Activated T-helper 1 cell treated with anti-CD3 and anti-CD28 coated beads, Interleukin-12 subunit alpha, Interleukin-12 subunit beta, Interleukin-2, Interleukin-4 antibody, amounts not matched to agents 30 ng/mL and 10 ng/mL and 1 ng/mL, durations not matched to agents 14 hours and 24 hours and 36 hours (primary cell): ENCODE measurements at places on chromosomes 3 and 15. TPM values are rescaled to one million over a fixed set of nuclear protein-coding genes. Genes with fewer than 3 reads are reported as not detected.

Gene NPAP1
- total RNA-seq: not detected in 2 replicates

Gene TF
- total RNA-seq: 0.02 TPM in 1 of 2 replicates, not detected in the other

Gene P2RY12
- not detected in 2 replicates for total RNA-seq

Gene C3orf70
- total RNA-seq: 0.10 TPM in 2 replicates

Gene PRKCI
- 23.0 and 24.2 TPM in 2 replicates for total RNA-seq

DNA sequence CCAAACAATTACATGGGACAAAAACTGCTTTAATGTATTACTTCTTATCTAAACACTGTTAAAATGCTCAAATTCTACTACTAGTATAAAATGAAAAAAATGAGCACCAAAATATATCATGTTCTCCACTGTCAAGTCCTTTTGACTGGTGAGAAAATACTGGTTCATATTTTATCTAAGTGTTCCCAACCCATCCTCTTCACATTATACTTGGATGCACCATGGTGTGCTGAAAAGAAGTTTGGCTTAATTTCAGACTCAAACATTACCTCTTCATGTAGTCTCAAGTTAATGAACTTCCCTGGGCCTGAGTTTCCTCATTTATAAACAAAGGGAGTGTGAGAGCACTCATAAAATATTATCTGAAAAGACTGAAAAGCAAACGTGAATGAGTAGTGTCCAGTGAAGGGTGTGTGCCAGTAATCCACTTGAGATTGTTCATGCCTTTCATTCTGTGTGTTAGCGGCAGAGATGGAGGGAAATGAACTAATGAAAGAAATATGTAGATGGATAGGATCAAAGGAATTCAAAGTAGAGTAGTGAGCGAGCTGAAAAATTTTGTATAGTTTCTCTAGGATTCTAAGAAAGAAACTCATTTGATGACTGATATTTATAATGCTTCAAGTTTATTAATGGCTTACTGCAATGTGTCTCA lies 263.2 kb downstream of the NLGN1 start:
- H3K4me1 ChIP-seq: no peaks in the 10 kb centered on the region
- H3K4me3 ChIP-seq: no peak overlapping the region
- no peaks in the 10 kb centered on the region for H3K36me3 ChIP-seq
- no peak for DNase-seq
- H3K27me3 ChIP-seq: no peaks in the 10 kb centered on the region
- H3K27ac ChIP-seq: no peak overlapping the region

- no peaks in the 10 kb centered on the region for H3K4me1 ChIP-seq
- H3K36me3 ChIP-seq: no peaks in the 10 kb centered on the region
- H3K4me3 ChIP-seq: no peak overlapping the region
- no peak overlapping the region for H3K27ac ChIP-seq
- DNase-seq: no peak
- peaks cover 22% of the 10 kb centered on the region for H3K27me3 ChIP-seq
Measured at GRCh38 chr3:156492801-156493261, 62.1 kb downstream of the SSR3 start.

- no peak overlapping the region for H3K27ac ChIP-seq
- H3K36me3 ChIP-seq: peaks cover 2% of the 10 kb centered on the region
- no peak for DNase-seq
- peaks cover 3% of the 10 kb centered on the region for H3K27me3 ChIP-seq
- H3K4me3 ChIP-seq: no peak overlapping the region
Measured at GRCh38 chr3:112811917-112812660, 34.6 kb downstream of the CD200R1L start.

GRCh38 chr3:22981166-22981565 lies 222.0 kb upstream of the UBE2E2 start:
- H3K4me3 ChIP-seq: no peak overlapping the region
- no peaks in the 10 kb centered on the region for H3K4me1 ChIP-seq
- no peak for DNase-seq

DNA sequence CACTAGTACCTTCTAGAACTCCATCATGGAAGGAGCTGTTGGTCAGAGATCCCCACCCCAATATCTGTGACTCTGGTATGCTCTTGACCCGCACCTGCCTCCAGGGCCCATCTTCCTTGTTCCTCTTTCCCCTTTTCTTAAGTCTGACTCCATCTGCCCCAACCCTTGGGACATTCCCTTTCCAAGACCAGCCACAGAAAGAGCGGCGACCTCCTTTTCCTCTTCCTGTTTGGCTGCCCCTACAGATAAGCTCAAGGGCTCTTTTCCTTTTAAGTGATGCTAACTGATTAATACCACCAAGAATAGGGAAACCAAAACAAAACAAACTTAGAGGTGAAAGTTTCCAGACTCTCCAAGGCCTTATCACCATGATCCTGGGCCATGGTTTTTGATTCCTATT lies 21.9 kb upstream of the ATP8B4 start:
- no peak for DNase-seq
- H3K36me3 ChIP-seq: peaks cover 38% of the 10 kb centered on the region
- peaks cover 75% of the 10 kb centered on the region for H3K4me1 ChIP-seq
- no peak overlapping the region for H3K4me3 ChIP-seq
- peak overlapping the region; percentile 15 for H3K27ac ChIP-seq

DNA sequence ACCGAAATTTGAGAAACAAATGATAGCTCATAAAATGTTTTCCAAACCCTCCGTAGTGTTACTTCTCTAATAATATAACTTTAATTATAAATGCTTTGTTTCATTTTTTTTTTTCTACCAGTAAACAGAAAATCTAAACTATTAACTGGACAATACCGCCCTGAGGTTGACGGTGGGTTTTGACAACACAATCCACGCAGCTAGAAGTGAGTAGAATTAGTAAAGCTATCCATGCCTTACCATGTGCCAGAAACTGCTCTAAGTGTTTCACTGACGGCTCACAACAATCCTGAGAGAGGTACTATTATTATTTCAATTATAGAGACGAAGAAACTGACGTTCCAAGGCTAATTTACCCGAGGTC lies 410 bp downstream of the NDUFAF1 start:
- H3K27ac ChIP-seq: peak overlapping the region; percentile 87
- H3K36me3 ChIP-seq: no peaks in the 10 kb centered on the region
- H3K4me3 ChIP-seq: peak overlapping the region; percentile 89
- no peak for DNase-seq

- H3K4me1 ChIP-seq: no peaks in the 10 kb centered on the region
- peaks cover 2% of the 10 kb centered on the region for H3K36me3 ChIP-seq
- DNase-seq: no peak
Measured at GRCh38 chr3:153657461-153657860, 463.7 kb upstream of the ARHGEF26 start.

DNA sequence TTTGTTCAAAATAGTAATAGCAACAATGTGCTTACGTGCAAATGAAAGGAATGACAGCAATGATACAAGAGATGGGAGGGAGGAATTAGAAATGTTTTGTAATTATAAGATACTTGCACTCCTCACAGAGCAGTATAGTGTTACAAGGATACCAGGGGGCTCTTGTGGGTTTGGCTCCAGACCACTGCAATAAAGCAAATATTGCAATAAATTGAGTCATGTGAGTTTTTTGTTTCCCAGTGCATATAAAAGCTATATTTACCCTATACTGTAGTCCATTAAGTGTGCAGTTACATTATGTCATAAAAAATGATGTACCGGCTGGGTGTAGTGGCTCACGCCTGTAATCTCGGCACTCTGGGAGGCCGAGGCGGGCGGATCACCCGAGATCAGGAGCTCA lies 864.3 kb downstream of the NSUN3 start:
- H3K4me1 ChIP-seq: no peaks in the 10 kb centered on the region

DNA sequence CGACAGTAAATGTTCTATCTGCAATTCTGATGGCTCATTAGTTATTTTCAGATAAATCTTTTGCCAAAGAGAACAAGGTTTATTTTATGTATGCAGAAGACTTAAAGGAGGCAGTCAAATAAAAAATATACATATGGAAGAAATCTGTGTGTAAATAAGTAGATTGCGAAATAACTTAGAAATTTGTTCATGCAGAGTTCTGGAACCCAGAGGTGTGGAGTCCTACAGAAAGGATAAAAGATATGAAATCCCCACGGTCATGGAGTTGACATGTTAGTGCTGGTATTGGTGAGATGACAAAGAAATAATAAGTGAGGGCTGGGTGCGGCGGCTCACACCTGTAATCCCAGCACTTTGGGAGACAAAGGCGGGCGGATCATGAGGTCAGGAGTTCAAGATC lies 111.2 kb upstream of the CFAP20DC start:
- no peaks in the 10 kb centered on the region for H3K4me1 ChIP-seq
- no peaks in the 10 kb centered on the region for H3K36me3 ChIP-seq
- no peak overlapping the region for H3K27ac ChIP-seq
- no peak overlapping the region for H3K4me3 ChIP-seq

GRCh38 chr3:49170744-49171118 lies 667 bp upstream of the KLHDC8B start:
- H3K36me3 ChIP-seq: peaks cover 2% of the 10 kb centered on the region
- H3K4me1 ChIP-seq: peaks cover 6% of the 10 kb centered on the region
- H3K4me3 ChIP-seq: peak overlapping the region; percentile 88

DNA sequence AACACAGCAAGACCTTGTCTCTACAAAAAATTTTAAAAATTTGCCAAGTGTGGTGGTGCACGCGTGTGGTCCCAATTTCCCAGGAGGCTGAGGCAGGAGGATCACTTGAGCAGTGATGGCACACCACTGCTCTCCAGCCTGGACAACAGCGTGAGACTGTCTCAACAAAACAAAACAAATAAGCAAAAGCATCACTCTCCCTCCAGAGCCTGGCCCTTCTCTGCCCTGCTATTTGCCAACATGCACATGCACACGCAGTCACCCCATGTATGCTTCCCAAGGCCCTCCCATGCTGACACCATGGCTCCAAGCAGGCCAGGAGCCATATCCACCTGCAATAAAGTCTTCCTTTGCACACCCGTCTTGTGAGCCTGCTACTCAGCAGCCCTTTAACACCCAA lies 2.1 kb downstream of the KIF9 start:
- H3K36me3 ChIP-seq: peaks cover 4% of the 10 kb centered on the region
- no peak overlapping the region for H3K4me3 ChIP-seq
- H3K4me1 ChIP-seq: peaks cover 40% of the 10 kb centered on the region
- no peak for DNase-seq

DNA sequence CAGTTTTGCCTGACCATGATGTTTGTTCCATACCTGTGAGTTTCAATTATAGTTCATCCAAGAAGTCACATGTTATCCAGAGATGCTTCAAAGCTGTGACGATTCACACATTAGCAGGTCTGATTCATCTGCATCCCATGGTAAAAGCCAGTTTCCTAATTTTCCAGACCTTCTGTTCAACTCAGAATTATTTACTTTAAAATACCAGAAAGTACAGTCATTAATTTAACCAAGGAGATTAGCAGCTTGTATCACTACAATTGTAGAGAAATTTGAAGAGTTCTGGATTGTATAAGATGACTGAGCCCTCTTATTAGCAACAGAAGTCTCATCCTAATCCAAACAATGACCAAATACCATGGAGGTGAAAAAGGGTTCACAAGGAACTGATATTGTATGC lies 76.1 kb upstream of the THBS1 start:
- peaks cover 4% of the 10 kb centered on the region for H3K27me3 ChIP-seq
- H3K4me1 ChIP-seq: peaks cover 4% of the 10 kb centered on the region
- no peak overlapping the region for H3K4me3 ChIP-seq

DNA sequence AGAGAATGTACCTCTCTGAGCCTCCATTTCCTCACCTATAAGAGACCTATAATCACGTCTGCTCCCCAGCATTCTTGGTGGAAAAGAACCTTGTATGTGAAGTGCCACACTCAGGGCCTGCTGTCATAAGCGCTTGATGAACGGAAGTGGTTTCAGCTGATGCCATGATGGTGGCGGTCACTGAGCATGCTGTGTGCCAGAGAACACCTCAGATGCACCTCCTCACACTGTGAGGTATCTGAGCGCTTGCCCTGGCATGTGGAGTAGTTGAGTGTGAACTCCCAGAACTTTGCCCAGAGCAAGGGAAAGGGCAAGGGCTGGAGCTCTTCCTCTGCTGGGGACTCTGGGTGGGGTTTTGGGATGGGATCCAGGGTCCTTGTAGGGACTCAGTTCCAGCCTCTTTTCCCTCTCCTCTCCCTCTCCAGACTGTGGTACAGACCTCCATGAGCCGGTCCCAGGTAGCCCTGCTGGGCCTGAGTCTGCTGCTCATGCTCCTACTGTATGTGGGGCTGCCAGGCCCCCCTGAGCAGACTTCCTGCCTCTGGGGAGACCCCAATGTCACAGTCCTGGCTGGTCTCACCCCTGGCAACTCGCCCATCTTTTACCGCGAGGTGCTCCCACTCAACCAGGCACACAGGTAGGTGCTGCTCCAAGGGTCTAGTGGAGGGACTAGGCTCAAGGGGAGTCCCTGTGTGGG lies 2.7 kb downstream of the ABHD14A start:
- H3K27ac ChIP-seq: peak overlapping the region; percentile 3
- peaks cover 6% of the 10 kb centered on the region for H3K36me3 ChIP-seq
- peaks cover 36% of the 10 kb centered on the region for H3K4me1 ChIP-seq
- DNase-seq: no peak
- peak overlapping the region; percentile 43 for H3K4me3 ChIP-seq

- H3K4me3 ChIP-seq: no peak overlapping the region
- H3K27ac ChIP-seq: peak overlapping the region; percentile 8
- no peak for DNase-seq
- peaks cover 11% of the 10 kb centered on the region for H3K4me1 ChIP-seq
- no peaks in the 10 kb centered on the region for H3K36me3 ChIP-seq
- H3K27me3 ChIP-seq: no peaks in the 10 kb centered on the region
Measured at GRCh38 chr15:42404461-42405235, 45.3 kb downstream of the CAPN3 start.

- no peaks in the 10 kb centered on the region for H3K27me3 ChIP-seq
- H3K4me3 ChIP-seq: no peak overlapping the region
- H3K36me3 ChIP-seq: peaks cover 23% of the 10 kb centered on the region
- DNase-seq: no peak
- no peak overlapping the region for H3K27ac ChIP-seq
Measured at GRCh38 chr3:112557976-112558375, 3.8 kb downstream of the ATG3 start.

DNA sequence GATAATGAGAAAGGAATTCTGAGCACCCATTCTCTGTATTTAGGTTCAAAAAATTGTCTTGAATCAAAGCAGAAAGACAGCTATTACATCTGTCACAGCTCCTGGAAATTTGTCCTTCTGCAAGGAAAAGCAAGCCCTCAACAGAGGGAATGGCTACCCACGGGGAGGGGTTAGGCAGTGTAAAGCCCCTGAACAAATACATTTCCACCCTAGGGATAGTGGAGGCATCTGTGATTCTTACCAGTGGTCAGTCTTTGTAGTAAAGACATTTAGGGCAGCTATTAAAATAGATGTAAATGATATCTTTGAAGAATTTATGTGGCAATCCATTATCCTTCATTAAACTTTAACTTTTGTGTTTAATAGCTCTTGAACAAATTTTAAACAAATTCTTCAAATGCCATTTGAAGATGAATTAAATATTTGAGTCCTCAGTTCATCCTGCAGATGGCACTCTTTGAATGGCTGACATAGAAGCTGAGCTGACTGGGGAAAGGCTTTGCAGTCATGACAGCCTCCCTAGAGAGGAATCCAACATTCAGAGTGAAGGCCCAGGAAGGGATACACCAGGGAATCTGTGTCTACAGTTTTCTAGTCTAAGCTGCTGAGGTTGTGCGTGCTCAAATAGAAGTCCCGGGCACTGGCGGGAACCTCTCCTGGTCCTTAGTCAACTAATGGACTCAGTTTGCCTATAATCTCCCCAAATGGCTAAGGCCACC lies 359.7 kb upstream of the ROPN1 start:
- no peaks in the 10 kb centered on the region for H3K4me1 ChIP-seq
- no peak overlapping the region for H3K27ac ChIP-seq
- no peaks in the 10 kb centered on the region for H3K36me3 ChIP-seq
- no peak overlapping the region for H3K4me3 ChIP-seq

- H3K36me3 ChIP-seq: no peaks in the 10 kb centered on the region
- H3K27me3 ChIP-seq: no peaks in the 10 kb centered on the region
- no peak overlapping the region for H3K27ac ChIP-seq
- H3K4me3 ChIP-seq: peak overlapping the region; percentile 9
- H3K4me1 ChIP-seq: no peaks in the 10 kb centered on the region
Measured at GRCh38 chr3:29440413-29441305, 159.8 kb downstream of the RBMS3 start.
